ENCODE measurements at places on chromosomes 7 and 10.

- DNase-seq = no peak
These were observed 12.6 kb upstream of the YWHAG start for GRCh38 chr7:76371396-76371795.

DNA sequence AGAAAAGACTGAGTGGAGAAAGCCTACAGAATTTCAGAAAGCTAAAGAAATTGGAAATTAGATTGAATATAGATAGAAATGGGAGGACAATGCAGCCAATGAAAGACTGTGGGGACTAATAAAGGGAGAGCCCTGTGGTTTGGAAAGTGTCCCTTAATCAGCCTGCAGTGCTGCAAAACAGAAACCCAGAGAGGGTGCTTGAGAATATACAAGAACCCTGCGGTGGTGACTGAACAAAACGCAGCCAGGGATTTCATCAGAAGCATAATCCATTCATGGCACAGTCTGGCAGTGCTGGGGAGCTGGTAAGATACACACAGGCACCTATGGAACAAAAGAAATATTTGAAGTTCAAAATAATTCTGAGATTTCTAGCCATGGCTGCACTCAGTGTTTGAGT lies 19.1 kb downstream of the CEP41 start:
- DNase-seq = no peak

DNA sequence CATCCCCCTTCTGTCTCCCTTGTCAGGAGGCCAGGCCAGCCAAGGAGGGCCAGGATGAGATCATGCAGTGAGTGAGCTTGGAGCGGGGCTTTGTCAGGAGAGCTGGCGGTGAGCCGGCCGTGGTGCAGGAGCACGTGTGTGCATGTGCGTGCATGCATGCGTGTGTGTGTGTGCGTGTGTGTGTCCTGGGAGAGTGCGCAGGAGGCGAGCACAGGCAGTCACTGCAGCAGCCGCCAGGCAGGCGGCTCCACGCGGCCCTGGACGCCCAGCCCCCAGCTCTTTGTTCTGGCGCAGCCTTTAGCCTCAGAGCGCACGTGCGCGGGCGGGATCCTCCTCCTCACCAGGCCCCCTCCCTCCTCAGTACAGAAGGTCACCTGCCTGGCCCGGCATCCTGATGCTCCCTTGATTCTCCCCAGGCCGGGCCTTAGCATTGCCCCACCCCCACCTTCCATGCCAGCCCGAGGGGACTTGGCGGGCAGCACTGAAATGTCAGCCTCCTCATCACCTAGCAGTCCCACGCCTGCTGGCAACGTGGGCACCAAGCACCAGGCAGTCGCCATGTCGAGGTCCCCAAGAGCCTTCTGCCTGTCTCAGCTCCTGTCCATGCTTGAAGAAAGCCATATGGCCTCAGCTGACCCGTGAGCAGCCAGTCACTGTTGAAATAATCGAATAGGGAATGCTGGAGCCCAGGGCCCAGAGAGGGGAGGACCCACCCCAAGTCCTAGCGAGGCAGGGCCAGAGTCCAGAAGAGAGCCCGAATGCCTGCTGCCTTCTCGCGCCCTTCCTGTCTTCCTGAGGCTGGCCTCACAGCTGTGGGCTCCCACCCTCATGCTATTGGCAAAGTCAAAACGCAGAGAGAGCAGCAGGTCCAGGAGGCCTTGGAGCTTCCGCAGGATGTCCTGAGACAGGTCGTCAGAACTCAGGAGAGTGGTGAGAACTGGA lies 125.9 kb upstream of the PPIF start:
- DNase-seq = no peak

GRCh38 chr10:48549236-48549635 lies 55.6 kb downstream of the ARHGAP22 start:
- DNase-seq = no peak

GRCh38 chr10:122637376-122637775 lies 62.3 kb downstream of the C10orf120 start:
- no peak for DNase-seq

All from GM04503 (cell line).